Frontal cortex (tissue), 4 donors: ENCODE measurements at places on chromosomes 2 and 18. TPM values are rescaled to one million over a fixed set of nuclear protein-coding genes. Genes with fewer than 3 reads are reported as not detected.

CDH20 gene
- 6.9 TPM for total RNA-seq

POTEC gene
- total RNA-seq: under 0.01 TPM

PROKR1 gene
- 0.82 TPM for total RNA-seq

LCT gene
- not detected for total RNA-seq

DNAJC5G gene
- not detected for total RNA-seq

LONRF2 gene
- total RNA-seq: 47.3 TPM

GRCh38 chr2:7625392-7626138 is 708.4 kb downstream of the RNF144A start:
- no peak for DNase-seq

DNA sequence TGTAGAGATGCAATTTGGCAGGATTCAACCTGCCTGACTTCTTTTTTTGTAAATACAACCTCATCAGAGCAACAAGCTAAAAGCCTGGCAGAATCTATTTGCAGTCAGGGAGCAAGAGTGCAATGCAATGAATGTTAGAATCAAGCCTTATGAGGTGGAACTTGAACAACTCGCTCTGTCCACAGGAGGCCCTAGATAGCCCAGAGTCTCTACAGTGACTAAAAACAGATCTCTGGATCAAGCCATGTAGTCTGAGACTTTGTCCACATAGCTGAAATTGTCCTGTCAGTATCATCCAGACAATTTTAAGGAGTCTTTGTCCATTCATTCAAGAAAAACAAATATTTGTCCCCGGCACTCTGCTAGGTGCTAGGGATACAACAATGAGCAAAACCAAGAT is 32.0 kb upstream of the CDK5R2 start:
- no peak for DNase-seq

GRCh38 chr18:67108894-67109293 is 407.6 kb downstream of the DSEL start:
- DNase-seq: no peak

GRCh38 chr2:231342061-231342711 is 53.3 kb upstream of the B3GNT7 start:
- no peak for DNase-seq

DNA sequence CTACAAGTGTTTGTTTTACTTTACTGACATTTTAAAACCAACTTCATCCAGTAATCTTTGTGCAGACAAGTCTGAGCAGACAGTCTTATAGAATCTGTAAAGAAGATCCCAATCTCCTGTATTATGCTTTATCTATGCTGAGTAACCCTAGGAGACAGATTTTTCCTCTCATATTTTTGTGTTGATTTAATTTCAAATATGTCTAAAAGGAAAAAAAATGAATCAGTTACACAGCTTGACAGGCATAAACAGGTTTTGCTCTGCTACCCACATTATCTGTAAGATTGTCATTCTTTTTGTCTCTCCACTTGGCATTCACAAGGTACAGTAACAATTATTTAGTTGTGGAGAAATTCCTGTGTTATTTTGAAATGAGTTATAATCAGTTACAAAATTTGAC is 415.0 kb downstream of the NYAP2 start:
- DNase-seq: no peak

GRCh38 chr2:231861288-231861931 is 64.8 kb downstream of the NPPC start:
- no peak for DNase-seq

GRCh38 chr2:74617122-74617521 is 31.0 kb downstream of the M1AP start:
- DNase-seq: no peak

GRCh38 chr2:237541243-237541642 is 25.1 kb upstream of the PRLH start:
- no peak for DNase-seq

DNA sequence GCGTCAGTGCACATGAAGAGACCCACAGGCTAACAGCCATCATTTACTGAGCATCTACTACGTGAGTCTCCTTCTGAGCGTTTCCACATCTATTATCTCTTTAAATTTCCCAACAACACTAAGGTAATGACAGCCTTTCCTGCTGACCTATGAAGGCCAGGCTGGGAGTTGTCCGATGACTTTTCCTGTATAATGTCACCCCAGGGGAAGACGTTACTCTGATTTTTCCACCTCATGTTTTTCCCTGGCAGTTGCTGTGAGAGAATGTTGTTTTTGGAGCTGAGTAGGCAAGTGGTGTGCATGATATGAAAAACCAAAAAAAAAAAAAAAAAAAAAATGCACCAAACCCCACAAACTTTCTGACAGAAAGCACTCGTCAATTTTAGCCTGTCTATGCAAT is 207.6 kb downstream of the SLC8A1 start:
- no peak for DNase-seq

- no peak for DNase-seq
Observed at GRCh38 chr2:209389171-209389618, 34.7 kb upstream of the MAP2 start.

DNA sequence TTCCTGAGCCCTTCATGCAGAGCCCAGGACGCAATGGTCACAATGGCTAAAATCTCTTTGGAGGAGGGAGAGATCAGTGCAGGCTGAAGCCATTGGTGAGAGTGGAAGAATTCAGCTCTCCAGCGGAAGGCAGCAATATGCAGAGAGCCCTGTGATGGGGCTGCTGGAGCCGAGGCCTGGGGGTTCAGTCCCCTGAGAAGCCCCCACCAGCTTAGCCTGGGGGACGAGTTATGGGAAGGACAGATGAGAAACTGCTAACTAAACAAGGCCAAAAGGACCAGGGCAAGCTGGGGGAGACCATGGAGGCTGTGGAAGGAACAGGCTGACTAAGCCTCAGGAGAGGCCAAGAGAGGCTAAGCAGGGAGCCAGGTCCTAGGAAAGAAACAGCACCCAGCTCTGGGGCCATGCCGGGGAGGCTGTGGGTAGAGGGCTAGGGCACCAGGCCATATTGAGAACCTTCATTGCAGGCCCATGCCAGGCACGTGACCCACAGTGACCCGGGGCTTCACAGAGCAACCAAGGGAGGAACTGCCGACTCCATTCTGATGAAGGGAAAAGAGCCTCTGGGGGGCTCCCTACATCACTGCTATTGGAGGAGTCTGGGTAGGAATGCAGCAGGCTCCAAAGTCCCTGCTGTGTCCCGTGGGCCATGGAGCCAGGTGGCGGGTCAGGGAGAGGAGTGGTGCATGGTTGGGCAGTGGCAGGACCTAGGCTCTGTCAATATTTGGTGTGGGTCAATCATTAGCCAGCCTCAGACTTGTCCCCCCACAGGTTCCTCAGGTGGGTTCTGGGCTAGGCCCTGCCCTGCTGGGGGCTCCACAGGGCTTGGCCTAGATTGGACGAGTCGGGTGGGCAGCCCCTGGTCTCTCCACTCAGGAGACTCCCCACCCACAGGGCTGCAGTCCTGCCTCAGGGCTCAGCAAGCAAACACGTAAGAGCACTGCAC is 19.8 kb downstream of the PROC start:
- no peak for DNase-seq
